Activated CD4-positive, alpha-beta memory T cell treated with anti-CD3 and anti-CD28 coated beads, Interleukin-2, amount 10 ng/mL, durations not matched to agents 7 days and 5 days (primary cell): ENCODE measurements at places on chromosomes 3 and 15. TPM values are rescaled to one million over a fixed set of nuclear protein-coding genes. Genes with fewer than 3 reads are reported as not detected.

DNA sequence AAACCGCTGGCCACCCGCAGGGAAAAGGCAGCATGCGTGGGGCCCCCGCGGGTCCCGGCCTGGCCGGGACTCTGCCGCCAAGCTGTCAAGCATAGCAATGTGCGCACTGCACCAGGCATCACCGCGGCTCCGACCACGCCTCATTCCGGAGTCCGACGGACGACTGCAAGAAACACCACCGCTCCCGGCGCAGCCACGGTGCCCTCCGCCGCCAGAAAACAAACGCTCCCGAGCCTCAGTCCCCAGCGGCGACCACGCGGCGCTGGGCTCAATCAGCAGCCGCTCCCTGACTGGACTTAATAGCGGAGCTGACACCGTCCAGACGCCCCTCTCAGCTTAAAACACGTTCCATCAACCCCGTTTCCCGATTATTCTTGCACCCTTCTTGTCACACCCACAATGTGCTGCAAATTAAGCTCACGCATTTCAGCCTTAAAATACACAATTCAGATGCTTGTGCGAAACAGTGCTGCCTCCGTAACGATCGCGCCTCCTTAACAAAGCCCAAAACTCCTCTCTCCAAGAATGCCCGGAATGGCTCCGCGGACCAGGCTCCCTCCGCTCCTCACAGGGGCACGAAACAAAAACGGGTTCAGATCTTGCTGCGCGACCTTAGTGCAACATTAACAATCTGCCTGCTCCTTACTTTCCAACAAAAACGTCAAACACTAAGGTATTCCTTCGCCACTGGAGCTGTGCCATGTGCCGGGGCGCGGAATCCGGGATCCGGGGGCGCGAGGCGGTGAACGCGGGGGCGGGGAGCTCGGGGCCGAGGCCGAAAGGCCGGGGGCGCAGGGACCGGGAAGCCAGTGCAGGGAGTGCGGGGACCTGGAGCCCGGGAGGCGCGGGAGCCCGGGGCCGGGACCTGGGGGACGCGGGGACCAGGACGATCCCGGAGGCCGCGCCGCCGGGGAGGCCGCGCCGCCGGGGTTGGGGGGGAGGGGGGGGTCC, 655 bp downstream of the CYFIP1 start:
- peak overlapping the region; percentile 16 for H3K27ac ChIP-seq
- H3K4me1 ChIP-seq = peaks cover 18% of the 10 kb centered on the region
- peak; percentile 51 for DNase-seq
- peaks cover 14% of the 10 kb centered on the region for H3K27me3 ChIP-seq
- peaks cover 3% of the 10 kb centered on the region for H3K36me3 ChIP-seq

DNA sequence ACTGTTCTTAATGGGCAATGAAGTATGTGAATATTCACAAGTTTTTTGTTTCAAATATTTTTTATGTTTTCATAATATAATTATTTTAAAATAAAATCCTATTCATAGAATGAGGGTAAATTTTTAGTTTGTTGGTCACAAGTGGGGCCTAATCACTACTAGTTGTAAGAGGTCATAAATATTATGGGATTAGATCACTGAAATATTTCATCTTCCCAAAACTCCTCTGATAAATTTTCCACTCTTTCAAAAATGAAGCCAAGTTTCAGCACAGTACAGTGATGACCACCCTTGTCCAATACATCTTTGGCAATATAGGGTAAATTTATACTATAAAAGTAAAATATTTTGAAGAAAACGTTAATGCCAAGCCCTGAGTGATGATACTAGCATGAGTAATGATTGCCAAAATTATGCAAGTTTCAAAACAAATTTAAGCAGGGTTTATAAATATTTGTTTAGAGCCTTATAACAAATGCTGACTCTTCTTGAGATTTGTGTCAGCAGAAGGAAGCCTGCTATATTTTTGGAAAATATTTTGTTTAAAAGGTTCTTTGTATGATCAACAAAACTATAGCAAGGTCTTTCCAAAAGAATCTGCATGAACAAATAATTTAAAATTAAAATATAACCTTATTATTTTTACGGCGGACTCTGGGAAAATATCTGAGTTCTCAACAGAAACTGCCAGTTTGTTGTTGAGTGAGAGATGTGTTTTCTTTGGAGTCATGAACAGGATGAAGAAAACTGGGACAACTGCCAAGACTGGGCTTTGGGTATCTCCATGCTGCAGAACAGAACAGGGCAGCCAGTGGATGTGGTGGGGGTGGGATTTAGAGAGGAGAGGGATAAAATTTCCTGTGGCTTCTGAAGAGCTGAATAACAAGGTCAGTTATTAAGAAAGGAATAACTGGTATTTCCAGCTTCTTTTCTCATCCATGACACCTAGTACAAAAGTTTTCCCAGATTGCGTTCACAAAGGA, 17.9 kb upstream of the TM4SF1 start:
- H3K4me1 ChIP-seq = no peaks in the 10 kb centered on the region
- no peak for DNase-seq
- H3K27me3 ChIP-seq = peaks cover 11% of the 10 kb centered on the region
- H3K36me3 ChIP-seq = no peaks in the 10 kb centered on the region
- H3K27ac ChIP-seq = no peak overlapping the region

Gene FBXL2
- not detected for total RNA-seq

Gene GREM1
- total RNA-seq = not detected

DNA sequence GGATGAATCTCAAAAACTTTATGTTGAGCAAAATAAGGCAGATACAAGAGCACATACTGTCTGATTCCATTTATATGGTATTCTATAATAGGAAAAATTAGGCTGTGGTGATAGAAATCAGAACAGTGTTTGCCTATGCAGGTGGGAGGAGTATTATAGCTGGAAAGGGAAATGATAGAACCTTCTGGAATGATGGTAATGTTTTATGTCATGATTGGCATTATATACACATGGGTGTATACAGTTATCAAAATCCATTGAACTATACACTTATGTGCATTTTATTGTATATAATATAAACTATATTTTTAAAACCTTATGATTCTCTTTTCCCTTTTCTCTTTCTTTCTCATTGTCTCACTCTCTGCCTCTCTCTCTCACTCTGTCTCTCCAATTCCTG, 156.1 kb downstream of the THSD4 start:
- H3K4me3 ChIP-seq = no peak overlapping the region
- H3K36me3 ChIP-seq = no peaks in the 10 kb centered on the region
- H3K27ac ChIP-seq = no peak overlapping the region
- no peak for DNase-seq

- DNase-seq = no peak
- no peaks in the 10 kb centered on the region for H3K36me3 ChIP-seq
- no peak overlapping the region for H3K4me3 ChIP-seq
- no peak overlapping the region for H3K27ac ChIP-seq
Measured at GRCh38 chr3:147987549-147987948, 578.4 kb downstream of the ZIC1 start.

DNA sequence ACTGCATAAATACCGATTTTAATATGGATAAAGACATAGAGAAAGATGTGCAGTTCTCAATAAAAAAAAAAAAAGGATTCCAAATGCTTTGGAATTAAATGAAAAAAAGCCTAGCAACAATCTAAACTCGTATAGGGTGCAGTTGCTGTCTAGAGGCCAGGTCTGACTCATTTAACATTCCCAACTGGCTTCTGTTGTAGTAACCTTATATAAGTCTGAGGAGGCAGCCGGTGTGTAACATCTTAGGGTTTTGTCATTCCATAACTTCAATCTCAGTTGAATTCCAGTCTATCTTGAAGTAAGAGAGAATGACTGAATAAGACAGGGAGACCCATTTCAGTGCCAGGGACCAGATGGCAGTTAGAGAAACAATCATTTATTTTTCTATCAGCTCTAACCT, 6.5 kb downstream of the PDCD10 start:
- peaks cover 37% of the 10 kb centered on the region for H3K4me1 ChIP-seq
- H3K36me3 ChIP-seq = peaks cover 25% of the 10 kb centered on the region
- no peak overlapping the region for H3K4me3 ChIP-seq
- no peak for DNase-seq
- no peak overlapping the region for H3K27ac ChIP-seq
- H3K27me3 ChIP-seq = no peaks in the 10 kb centered on the region

Gene PRKCD
- total RNA-seq = 24.8 TPM

DNA sequence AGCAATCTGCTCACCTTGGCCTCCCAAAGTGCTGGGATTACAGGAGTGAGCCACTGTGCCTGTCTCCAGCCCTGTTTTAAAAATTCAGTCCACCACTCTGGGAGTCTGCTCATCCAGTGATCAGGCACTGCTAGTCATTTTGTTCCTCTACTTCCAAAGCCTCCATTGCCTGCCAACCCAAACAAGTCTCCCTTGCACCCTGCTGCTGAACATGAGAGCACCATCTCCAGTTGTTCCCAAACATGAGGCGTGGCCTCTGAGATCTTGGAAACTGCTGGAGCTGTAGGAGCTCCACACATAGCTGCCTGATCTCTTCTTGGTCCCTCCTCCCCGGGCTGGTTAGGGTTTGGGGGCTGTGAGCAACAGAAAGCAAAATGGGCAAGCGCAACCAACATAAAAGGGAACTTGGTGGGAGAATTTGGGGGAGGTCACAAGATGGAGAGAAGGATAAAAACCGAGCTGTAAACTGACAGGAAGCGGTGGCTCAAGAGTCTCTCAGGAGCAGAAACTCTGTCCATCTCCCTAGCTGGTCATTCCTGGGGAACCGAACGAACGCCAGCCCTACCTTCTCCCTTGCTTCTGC, 49.6 kb upstream of the TLE3 start:
- no peak for DNase-seq
- H3K4me3 ChIP-seq = no peak overlapping the region
- H3K27me3 ChIP-seq = peaks cover 41% of the 10 kb centered on the region
- peaks cover 6% of the 10 kb centered on the region for H3K4me1 ChIP-seq
- no peak overlapping the region for H3K27ac ChIP-seq

GRCh38 chr3:47452453-47453215, 23.1 kb downstream of the SCAP start:
- DNase-seq = no peak
- H3K36me3 ChIP-seq = peaks cover 6% of the 10 kb centered on the region
- H3K4me1 ChIP-seq = no peaks in the 10 kb centered on the region

GRCh38 chr3:41986561-41986960, 24.7 kb upstream of the ULK4 start:
- no peak for DNase-seq
- no peak overlapping the region for H3K4me3 ChIP-seq
- H3K4me1 ChIP-seq = no peaks in the 10 kb centered on the region
- H3K27me3 ChIP-seq = no peaks in the 10 kb centered on the region
- H3K27ac ChIP-seq = no peak overlapping the region

GRCh38 chr3:191743283-191743682, 282.3 kb downstream of the PYDC2 start:
- no peaks in the 10 kb centered on the region for H3K27me3 ChIP-seq
- H3K4me3 ChIP-seq = no peak overlapping the region
- no peaks in the 10 kb centered on the region for H3K4me1 ChIP-seq
- no peaks in the 10 kb centered on the region for H3K36me3 ChIP-seq

DNA sequence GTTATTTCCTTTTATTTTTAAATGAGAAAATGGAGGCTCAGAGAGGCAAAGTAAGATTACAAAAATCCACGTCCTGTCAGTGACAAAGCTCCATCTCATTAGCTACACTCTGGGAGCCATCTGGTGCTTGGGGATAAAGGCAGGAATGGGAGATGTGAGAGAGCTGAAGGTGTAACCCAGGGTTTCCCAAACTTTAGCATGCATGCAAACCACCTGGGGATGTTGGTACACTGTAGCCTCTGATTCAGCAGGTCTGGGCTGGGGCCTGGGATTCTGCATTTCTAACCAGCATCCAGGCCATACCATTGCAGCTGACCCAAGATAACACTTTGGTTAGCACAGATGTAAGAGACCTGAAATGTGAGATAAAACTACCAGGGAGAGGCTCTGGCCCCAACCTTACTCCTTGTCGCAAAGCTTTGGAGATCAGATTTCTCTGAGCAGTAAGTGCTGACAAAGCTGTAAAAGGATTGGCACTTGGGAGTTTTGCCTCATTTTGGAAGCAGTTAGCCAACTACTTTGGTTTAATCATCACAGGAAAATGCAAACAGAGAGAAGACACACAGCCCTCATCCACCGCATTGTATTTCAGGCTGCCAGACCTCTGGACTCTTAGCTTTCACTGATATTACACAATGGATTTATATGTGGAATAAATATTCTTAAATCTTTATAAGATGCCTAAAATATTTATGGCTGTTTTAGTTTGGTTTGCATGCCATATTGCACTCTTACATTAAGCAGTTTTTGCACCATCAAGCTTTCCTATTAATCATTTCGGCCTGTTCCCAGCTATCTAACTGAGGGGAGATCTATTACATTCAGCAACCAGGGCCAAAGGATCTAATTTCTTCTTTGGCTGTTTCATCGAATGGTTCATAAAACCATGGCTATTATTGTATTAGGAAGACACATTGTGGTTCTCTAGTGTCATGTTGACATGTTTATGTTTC, 263.0 kb downstream of the EBLN2 start:
- H3K27ac ChIP-seq = no peak overlapping the region
- no peaks in the 10 kb centered on the region for H3K27me3 ChIP-seq
- no peaks in the 10 kb centered on the region for H3K36me3 ChIP-seq
- DNase-seq = no peak
- no peaks in the 10 kb centered on the region for H3K4me1 ChIP-seq
- no peak overlapping the region for H3K4me3 ChIP-seq

- H3K36me3 ChIP-seq = peaks cover 23% of the 10 kb centered on the region
- no peak overlapping the region for H3K27ac ChIP-seq
- H3K27me3 ChIP-seq = no peaks in the 10 kb centered on the region
- no peak overlapping the region for H3K4me3 ChIP-seq
Measured at GRCh38 chr3:188211476-188211875, 57.5 kb downstream of the LPP start.

Gene GCHFR
- 39.6 TPM for total RNA-seq

Gene TMEM212
- total RNA-seq = not detected

- no peak for DNase-seq
- no peak overlapping the region for H3K27ac ChIP-seq
- no peak overlapping the region for H3K4me3 ChIP-seq
Measured at GRCh38 chr15:56752986-56753385, 19.7 kb upstream of the ZNF280D start.

Gene FGF12
- total RNA-seq = not detected

GRCh38 chr3:106711650-106712049, 665.6 kb upstream of the CCDC54 start:
- H3K36me3 ChIP-seq = no peaks in the 10 kb centered on the region
- H3K4me3 ChIP-seq = no peak overlapping the region
- no peak for DNase-seq
- H3K27me3 ChIP-seq = no peaks in the 10 kb centered on the region
- H3K27ac ChIP-seq = no peak overlapping the region

DNA sequence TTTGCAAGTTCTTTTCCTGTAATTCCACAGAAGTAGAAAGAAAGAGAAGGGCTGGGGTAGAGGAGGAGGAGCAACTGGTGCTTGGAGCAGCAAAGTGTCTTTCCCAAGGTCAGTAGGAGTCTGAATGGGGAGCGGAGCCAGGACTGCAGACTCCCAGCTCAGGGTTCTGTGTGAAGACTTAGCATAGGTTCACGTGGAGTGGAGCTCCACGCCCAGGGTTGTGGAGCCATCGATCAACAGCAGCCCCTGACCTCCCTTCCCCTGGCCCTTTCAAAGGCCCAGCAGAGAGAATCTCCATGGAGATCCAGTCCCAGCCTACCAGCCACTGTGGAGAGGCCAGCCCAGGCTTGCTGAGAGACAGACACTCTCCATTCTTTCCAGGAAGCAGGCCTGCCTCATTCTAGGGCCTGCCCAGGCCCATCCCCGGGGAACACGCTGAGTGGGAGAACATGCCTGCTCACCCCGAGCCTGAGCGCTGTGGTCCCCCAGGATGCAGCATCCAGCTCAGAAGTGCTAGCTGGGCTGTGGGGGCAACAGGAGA, 62.1 kb downstream of the CORO2B start:
- no peaks in the 10 kb centered on the region for H3K36me3 ChIP-seq
- H3K27me3 ChIP-seq = no peaks in the 10 kb centered on the region
- DNase-seq = no peak
- no peak overlapping the region for H3K4me3 ChIP-seq
- no peak overlapping the region for H3K27ac ChIP-seq

GRCh38 chr3:132343018-132343612, 25.9 kb downstream of the ACP3 start:
- no peak overlapping the region for H3K4me3 ChIP-seq
- peaks cover 4% of the 10 kb centered on the region for H3K4me1 ChIP-seq
- H3K27me3 ChIP-seq = peaks cover 13% of the 10 kb centered on the region
- peak; percentile 18 for DNase-seq
